CD4-positive, alpha-beta T cell treated with Interleukin-1 beta for 1 hour (primary cell): ENCODE measurements at places on chromosomes 7 and 10.

GRCh38 chr10:131230641-131231322 is 80.7 kb downstream of the TCERG1L start:
- DNase-seq: no peak

DNA sequence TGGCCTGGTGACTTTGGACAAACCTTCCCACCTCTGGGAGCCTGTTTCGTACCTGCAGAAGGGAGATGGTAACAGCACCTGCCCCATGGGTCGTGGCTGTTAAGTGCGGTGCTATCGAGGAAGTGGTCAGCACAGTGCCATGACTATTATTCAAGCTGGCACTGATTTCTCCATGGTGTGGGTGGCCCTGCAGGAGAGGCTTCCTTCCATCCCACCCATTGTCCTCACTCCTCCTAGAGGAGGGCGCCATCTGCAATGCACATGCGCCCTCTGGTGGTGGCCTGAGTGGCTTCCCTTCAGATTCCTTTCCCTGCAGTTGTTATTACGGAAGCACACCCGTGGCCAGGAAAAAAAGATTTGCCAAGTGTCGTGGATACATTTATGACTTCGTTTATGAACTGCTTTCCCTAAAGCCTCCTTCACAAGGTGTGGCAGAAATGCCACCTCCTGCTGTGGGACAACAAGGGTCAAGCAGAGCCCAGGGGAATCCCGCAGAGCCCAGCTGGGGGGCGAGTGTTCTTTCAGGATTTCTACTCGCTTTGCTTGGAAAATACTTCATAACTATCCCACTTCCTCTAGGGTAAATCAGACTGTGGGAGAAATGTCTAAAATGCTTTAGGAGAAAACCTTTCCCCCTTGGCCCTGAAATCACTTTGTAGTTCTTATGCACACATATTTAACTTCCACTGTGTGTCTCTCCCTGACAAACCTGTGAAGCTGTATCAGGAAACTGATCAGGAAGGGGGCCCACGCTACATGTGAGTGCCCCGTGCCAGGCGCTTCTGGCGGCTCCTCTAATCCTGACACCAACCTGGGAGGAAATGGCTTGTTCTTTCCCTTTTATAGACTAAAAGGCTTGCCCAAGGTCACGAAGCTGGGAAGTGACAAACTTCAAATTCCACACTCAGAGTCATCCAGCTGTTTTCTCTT is 98.0 kb upstream of the ANLN start:
- DNase-seq: peak; percentile 66

DNA sequence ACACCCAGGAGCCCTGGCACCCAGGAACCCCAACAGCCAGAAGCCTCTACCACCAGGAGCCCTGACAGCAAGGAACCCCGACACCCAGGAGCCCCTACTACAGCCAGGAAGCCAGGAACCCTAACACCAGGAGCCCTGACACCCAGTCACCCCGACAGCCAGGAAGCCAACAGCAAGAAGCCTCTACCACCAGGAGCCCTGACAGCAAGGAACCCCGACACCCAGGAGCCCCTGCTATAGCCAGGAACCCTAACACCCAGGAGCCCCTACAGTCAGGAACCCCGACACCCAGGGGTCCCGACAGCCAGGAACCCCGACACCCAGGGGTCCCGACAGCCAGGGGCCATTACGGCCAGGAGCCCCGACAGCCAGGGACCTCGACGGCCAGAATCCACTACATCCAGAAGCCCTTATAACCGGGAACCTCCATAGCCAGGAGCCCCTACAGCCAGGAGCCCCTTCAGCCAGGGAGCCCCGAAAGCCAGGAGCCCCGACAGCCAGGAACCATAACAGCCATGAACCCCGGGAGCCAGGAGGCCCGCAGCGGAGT is 440 bp upstream of the GLRX3 start:
- no peak for DNase-seq

- DNase-seq: peak; percentile 50
Observed at GRCh38 chr10:77641788-77642397, 4.3 kb upstream of the KCNMA1 start.

DNA sequence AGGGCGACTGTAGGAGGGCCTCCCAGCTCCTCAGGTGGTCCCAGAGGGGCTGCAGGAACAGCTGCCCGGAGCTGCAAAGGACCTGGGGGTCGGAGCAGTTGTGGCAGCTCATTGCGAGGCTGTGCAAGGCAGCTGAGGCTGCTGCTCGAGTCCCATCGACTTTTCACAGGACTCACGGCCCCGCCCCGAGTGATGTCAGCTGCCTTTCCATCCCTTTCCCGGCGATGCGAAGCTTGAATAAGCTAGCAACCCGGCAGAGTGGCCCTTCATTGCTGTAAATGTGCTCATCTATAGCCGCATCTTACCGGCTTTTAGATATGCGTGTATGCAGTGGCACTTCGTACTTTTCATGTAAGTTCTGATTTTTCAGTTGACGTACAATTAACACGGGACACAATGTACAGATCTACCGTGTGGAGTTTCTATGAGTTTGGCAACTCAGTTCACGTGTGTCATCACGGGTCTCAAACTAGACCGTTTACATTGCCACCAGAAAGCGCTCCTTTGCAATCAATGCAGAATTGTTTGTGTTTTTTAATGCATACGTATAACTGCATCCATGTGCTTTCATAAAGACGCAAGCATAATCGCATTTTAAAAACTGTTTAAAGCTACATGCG is at the start of gene CH25H:
CH25H (minus strand) TSS at position 137 of the 620 bp plus-strand sequence; CDS start at position 112, 25 bp downstream.
- peak; percentile 28 for DNase-seq

- no peak for DNase-seq
Observed at GRCh38 chr10:88991899-88992320, 1.3 kb downstream of the FAS start.

- DNase-seq: peak; percentile 56
Observed at GRCh38 chr10:70331486-70332268, 47.9 kb upstream of the NPFFR1 start.

DNA sequence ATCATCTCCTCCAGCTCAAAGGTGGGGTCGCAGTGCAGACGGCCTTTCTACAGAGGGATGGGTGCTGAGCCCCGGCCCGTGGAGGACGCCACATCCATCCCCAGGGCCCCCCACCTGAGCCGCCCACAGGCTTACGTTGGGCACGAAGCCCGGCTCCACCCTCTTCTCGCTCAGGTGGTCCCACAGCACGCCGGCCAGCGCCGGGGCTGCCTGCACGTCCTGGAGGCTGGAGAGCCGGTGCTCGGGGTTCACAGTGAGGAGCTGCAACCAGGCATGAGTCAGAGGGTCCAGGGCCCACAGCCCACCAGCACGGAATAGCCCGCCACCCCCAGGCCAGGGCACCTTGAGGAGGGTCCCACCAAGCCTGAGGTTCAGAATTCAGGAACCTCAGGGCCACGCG is 36.0 kb downstream of the DPYSL4 start:
- DNase-seq: no peak
